GM13976 (cell line): ENCODE measurements at places on chromosomes 13 and 19.

GRCh38 chr13:77033717-77034302, 6.9 kb upstream of the FBXL3 start:
- DNase-seq = no peak

DNA sequence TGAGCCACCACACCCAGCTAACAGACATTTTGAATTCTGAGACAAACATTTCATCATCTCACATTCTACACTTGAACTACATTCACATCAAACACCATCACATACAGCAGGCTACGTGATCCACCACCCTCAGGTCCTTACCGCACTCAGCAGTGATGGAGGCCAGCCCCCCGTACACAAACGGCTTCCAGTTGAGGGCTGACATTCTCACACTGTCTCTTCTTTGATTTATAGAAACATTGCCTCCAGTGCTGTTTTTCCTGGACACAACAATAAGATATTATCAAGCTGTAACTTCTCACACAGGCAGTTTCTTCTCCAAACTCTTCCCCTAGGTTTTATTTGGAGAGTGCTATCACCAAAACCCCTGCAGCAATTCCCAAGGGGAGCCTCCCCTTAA, 7.0 kb downstream of the SLC25A30 start:
- DNase-seq = no peak

DNA sequence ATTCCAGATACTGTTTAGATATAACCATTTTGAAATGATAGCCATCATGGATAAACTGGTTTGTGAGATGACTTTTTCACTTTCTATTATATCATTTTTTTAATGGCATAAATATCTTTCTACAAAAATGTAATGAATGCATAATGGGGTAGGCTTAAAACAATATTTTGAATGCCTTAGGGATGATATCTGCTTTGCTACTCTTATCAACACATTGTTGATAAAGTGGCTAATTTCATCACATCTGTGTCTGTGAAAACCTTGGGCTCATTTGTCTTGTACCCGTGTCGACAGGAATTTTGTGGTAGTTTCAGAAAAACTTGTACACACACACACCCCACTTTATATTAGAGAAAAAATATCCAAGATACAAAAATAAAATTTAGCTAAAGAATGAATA, 44.1 kb downstream of the SLITRK6 start:
- no peak for DNase-seq

GRCh38 chr13:89227356-89227755, 1556.2 kb downstream of the SLITRK5 start:
- no peak for DNase-seq

DNA sequence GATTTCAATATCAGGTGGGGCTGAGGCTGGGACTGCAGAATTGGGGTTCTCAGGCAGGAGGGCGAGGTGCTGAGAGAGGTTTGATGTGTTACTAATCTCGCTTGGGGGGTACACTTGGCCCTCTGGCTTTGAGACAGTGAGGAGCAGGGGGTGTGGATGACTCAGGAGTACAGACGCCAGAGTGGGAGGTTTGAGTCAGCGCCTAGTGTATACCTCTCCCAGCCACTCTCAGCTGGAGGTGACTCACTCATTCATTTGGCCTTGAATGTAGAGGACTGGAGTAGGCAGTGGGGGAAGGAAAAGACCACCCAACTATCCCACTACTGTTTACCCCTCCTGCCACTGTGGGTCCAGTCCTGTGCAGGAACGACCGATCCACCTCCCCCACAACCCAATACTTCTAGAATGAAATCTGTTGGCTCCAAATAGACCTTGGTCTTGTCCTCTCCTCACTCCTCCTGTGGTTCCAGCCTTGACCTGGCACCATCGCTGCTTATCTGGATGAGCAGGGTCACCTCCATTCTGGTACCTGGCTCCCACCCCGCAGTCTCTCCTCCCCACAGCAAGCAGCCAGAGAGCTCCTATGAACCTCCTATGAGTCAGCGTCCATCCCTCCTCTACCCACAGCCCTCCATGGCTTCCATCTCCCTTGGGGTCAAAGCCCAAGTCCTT, 20.1 kb upstream of the ZNRF4 start:
- no peak for DNase-seq

DNA sequence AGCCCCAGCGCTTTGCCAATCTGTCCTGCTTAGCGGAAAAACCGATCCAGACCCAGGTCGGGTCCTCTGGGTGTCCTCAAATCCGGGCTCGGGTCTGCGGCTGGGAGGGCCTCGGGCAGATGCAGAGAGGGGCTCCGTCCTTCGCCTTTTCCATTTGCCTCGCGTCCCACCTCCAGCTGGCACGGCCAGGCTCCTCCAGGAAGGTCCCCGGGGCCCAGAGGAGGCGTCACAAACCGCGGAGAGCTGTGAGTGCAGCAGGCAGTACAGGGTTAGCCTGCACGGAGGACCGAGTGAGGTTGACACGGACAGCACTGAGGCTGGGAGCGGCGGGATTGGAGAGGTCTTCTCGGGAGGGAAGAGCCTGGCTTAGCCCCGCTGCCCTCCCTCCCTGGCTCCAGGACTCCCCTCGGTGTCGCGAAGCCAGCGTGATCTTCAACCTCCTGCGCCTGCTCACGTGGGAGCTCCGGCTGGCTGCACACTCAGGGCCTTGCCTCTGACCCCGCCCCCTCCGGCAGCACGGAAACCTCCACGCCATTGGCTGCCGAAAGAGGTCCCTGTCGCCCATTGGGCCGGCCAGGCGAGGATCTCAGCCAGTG, 2.8 kb upstream of the IFNL2 start:
- DNase-seq = peak; percentile 32

- no peak for DNase-seq
Observed at GRCh38 chr13:110317093-110317492, 10.0 kb downstream of the COL4A2 start.

GRCh38 chr13:103546271-103546670, 480.1 kb upstream of the SLC10A2 start:
- DNase-seq = no peak

GRCh38 chr13:33210090-33210489, 75.5 kb downstream of the STARD13 start:
- no peak for DNase-seq

DNA sequence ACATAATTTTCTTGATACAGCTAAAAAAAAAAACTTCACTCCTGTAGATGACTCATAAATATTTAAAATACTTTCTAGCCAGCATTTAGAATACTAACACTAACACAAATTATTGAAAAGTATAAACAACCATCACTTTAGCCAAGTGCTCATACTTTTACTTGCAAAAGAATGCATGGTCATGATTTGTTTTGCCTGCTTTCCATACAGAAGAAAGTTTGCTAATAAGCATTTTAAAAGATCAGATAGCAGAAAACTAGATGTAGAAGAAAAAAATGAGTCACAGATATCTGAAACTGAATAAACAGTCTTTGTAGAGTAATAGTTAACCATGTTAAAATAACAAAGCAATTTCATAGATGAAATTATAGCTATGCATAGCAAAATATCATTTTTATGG, 2280.4 kb upstream of the PCDH20 start:
- DNase-seq = no peak

DNA sequence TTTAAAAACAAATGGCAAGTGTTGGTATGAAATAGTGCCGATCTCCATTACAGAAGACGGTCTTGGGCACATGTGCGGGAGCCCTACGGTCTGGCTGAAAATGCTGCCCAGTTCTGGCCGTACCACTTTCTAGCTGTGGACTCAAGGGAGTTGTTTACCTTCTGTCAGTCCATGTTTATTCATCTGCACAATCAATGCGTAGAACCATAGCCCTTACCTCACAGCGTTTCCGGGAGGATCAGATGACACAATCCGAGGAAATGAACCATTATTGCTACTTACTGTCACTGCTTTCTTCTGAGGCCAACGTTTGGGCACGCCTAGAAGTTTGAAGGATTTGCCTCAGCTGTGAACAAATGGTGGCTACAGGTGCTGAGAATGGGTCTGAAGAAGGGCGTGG, 31.2 kb downstream of the GADD45B start:
- DNase-seq = no peak
